Stimulated activated CD8-positive, alpha-beta memory T cell treated with anti-CD3 and anti-CD28 coated beads, Interleukin-4, amount 100 ng/mL, for 48 hours (primary cell): ENCODE measurements at places on chromosomes 5 and 9.

- DNase-seq, result no peak
Observed at GRCh38 chr5:62308439-62308838, 2.4 kb downstream of the KIF2A start.

- DNase-seq, result no peak
Observed at GRCh38 chr9:69611221-69611620, 61.0 kb downstream of the APBA1 start.

- no peak for DNase-seq
Observed at GRCh38 chr5:81989204-81989603, 17.4 kb downstream of the ATG10 start.

GRCh38 chr5:122081541-122081940, 3.5 kb upstream of the LOX start:
- no peak for DNase-seq

DNA sequence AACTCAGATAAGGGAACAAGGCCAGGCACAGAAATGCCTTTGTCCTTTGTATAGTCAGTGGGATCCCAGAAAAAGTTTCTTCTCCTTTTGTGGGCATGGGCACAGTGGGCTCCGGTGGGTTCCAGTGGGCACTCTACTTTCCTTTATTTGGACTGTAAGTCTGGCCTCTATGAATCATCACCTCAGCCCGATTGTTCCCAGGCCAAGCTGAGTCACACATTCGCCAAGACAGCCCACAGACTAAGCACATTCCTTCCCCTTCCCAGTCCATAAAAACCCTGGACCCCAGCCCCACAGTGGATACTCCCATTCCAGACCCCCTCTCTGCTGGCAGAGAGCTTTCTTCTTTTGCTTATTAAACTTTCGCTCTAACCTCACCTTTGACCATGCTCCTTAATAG, 165.0 kb downstream of the FBXL17 start:
- DNase-seq, result no peak

- no peak for DNase-seq
Observed at GRCh38 chr9:118761016-118761790, 608.0 kb downstream of the BRINP1 start.

- DNase-seq, result no peak
Observed at GRCh38 chr5:34001241-34001841, 6.5 kb downstream of the AMACR start.

DNA sequence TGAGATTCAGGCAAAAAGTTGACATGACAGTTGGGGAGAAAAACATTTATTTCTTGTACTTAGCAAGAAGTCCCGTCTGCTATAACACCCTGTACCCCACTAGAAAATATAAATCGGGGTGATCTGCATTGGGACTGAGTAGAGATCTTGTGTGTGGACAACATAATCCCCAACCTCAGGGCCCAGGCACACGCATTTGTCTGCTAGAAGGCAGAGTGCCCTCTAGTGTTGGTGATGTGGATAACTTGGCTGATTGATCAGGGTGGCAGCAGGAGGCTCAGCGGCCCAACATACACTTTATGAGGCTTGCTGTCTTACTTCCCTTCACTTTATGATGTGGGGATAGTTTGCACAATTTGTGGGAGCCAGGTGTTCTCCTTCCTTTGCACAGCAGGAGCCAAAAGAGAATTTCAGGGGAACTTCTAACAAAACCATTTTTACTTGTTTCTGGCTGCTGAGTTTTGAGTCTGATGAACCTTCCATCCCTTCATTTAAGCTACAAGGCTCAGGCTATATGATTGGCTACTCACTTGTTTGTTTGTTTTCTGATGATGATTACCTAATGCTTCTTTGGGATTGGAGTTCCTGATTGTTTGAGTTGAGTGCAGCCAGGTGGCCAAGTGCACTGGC, 263.2 kb downstream of the DMAC1 start:
- peak; percentile 61 for DNase-seq

DNA sequence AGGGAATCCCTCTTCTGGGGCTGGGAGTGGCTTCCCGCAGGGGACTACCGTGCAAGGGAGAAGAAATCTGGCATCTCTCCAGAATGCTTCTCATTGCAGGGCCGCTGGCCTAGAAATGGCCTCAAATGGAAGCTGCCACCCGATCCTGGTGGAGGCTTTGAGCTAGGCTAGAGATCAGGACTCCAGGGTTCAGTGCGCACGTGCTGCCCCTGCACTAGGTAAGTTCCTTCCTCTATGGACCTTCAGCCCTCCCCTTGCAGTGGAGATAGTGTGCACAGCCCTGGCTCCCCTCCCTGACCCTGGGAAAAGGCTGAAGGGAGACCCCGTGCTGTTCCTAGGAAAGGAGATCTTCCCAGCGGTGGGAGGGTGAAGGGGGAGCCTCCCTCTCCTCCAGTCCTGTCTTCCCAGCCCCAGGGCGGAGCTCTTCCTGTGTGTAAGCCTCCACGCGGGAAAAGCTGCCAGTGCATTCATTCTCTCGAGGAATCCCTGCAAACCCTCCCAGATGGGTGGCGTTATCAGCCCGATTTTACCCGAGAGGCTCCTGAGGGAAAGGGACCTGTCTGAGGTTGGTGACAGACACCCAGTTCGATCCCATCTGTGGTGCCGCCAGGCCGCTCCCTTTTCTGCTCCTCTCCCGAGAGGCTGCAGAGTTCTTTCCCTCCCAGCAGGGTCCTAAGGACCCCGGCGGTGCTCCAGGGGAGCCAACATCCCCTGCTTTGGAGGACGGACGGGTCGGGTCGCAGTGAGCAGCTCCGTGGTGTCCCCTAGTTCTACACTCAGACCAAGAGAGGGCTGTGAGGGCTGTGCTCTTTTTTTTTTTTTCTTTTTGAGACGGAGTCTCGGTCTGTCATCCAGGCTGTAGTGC, 1.4 kb upstream of the CERCAM start:
- DNase-seq, result no peak
